Fibroblast of lung (primary cell): ENCODE measurements at places on chromosomes 7 and 10.
A peak's percentile ranks its signal among the peaks of the same experiment; 100 is the strongest.

GRCh38 chr7:24764972-24765744 is 7.9 kb upstream of the GSDME start:
- DNase-seq = no peak
- no peak overlapping the region for H3K27ac ChIP-seq
- H3K36me3 ChIP-seq = no peaks in the 10 kb centered on the region
- H3K27me3 ChIP-seq = no peaks in the 10 kb centered on the region

DNA sequence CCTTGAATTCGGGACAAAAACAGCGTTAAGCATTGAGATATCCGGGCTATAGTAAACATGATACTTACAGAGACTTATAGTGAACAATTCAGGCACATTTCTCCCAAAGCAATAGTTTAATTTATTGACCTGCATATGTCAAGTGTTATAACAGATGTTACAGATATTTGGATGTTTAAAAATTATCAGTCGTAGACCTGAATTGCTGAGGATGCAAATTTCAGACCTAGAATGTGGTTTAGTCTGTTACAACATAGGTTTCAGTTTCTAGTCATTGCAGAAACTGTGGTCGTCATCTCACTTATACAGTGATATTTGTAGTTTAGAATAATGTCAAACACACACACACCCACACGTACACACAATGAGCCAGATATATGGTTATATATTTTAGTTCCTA is 85.2 kb downstream of the VTI1A start:
- H3K4me1 ChIP-seq = no peaks in the 10 kb centered on the region
- no peak for DNase-seq
- H3K4me3 ChIP-seq = peak overlapping the region; percentile 76
- H3K27me3 ChIP-seq = no peaks in the 10 kb centered on the region
- H3K27ac ChIP-seq = no peak overlapping the region

DNA sequence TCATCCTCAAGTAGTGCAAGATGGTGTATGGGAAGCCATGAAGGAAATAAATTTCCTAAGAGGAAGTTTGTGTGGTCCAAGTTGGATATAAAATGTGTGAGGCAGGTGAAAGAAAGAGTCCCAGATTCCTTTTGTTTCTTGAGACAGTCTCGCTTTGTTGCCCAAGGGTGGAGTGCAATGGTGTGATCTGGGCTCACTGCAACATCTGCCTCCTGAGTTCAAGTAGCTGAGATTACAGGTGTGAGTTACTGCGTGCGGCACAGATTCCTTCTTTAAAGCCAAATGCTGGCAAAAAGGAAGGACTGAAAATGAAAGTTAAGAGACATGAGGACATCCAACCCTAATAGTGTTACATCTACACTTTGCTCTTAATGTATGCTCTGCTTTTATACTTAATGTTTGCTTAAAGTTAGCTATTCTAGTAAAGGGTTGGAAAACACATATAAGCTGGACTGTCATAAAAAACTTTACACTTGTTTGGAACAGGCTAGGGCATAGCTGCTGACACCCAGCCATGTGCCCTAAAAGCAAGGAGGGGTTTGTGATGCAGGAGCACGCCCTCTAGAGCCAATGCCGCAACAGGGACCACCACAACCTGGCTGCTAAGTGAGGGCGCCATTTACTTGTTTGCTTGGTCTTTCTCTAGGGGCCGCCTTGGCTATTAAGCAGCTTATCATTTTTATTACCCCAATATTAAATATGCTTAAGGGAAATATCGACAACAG is 34.5 kb downstream of the CLEC2L start:
- no peaks in the 10 kb centered on the region for H3K36me3 ChIP-seq
- no peaks in the 10 kb centered on the region for H3K27me3 ChIP-seq
- H3K4me3 ChIP-seq = no peak overlapping the region
- no peaks in the 10 kb centered on the region for H3K4me1 ChIP-seq

DNA sequence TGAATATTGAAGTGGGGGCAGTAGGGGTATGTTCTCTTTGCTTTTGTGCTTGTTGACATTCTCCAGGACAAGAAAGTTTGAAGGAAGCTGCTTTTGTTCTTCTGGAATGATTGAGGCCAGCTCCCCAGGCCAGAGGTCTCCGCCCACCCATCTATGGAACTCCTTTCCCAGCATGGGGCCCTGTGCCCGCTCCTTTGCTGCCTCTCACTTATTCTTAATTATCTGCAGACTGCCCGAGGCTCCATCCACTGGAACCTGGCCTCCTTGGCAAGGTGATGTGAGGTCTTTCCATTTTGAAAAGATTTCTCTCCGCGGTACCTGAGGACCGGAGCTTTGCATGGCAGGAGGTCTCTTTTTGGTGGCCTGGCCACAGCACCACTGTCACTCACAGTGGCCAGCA is 39.3 kb upstream of the MKI67 start:
- no peaks in the 10 kb centered on the region for H3K27me3 ChIP-seq
- no peak for DNase-seq
- H3K36me3 ChIP-seq = no peaks in the 10 kb centered on the region
- H3K4me1 ChIP-seq = no peaks in the 10 kb centered on the region

DNA sequence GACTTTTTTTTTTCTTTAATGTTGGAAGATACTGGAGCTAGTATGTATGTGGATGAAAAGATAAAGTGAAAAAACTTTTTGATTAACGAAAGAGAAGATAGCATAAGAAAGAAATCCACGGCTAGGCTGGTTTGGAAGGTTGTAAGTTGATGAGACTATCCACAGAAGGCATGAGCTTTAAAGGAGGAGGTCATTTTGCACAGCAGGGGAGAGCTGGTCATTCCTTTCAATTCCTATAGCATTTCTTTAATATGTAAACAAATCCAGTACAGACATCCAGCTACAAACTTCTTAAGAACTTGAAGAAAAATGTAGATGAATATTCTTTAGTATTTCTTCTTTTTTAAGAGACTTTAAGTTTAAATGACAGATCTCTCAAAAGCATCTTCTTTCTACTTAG is 281.3 kb downstream of the CACNA2D1 start:
- no peaks in the 10 kb centered on the region for H3K27me3 ChIP-seq
- no peak for DNase-seq
- H3K36me3 ChIP-seq = no peaks in the 10 kb centered on the region
- no peak overlapping the region for H3K4me3 ChIP-seq
- H3K27ac ChIP-seq = no peak overlapping the region
- H3K4me1 ChIP-seq = peaks cover 3% of the 10 kb centered on the region

- H3K4me3 ChIP-seq = no peak overlapping the region
- no peak for DNase-seq
- H3K36me3 ChIP-seq = no peaks in the 10 kb centered on the region
- no peak overlapping the region for H3K27ac ChIP-seq
- no peaks in the 10 kb centered on the region for H3K4me1 ChIP-seq
- no peaks in the 10 kb centered on the region for H3K27me3 ChIP-seq
Observed at GRCh38 chr10:122894261-122894944, 15.0 kb upstream of the FAM24B start.

DNA sequence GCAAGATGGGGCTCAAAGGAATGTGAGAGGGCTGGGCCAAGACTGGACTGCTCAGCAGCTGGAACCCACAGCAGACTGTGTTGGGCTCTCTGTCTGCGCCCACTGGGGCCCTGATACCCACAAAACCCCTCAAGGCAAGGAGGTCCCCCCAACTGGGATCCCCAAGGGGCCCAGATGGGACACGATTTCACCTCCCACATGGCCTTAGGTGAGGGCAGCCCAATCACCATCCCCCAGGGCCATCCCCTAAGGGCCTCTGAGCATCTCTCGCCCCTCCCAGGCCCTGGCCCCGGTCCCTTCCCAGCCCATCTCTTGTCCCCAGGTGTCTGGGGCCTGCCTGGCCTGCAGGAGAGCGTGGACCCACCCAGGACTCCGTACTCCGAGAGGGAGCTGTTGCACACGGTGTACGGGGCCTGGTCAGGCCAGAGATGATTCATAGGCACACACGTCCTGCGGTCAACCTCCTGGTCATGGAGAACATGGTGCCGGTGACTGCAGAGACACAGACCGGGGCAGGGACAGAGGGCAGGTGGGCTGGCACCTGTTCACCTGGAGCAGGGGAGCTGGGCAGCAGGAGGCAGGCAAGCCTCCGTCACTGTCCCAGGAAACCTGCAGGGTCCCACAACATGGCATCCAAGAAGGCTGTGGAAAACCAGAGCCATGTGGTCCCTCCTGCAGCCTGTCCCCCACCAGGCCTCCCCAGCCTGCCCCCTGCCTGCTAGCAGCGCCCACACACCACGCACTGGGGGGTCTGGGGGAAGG is 21.6 kb downstream of the OGDHL start:
- no peaks in the 10 kb centered on the region for H3K4me1 ChIP-seq

DNA sequence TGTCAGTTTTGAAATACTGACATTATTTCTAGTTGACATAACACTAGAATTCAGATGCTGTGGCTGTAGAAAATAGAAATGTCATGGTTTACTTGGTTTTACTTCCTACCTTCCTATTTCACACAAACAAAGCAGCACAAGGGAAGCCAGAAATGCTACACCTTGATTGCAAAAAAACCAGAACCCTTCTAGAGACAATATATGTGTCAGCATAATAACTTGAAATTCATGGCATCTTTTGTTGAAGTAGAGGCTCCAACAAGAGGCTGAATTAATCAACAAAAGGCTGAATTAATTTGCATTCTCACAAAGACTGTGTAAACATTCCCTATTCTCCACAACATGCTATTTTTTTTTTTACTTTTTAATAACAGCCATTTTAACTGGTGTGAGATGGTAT is 25.2 kb downstream of the ZNF117 start:
- H3K4me3 ChIP-seq = no peak overlapping the region
- no peaks in the 10 kb centered on the region for H3K27me3 ChIP-seq
- no peaks in the 10 kb centered on the region for H3K4me1 ChIP-seq
- no peaks in the 10 kb centered on the region for H3K36me3 ChIP-seq

DNA sequence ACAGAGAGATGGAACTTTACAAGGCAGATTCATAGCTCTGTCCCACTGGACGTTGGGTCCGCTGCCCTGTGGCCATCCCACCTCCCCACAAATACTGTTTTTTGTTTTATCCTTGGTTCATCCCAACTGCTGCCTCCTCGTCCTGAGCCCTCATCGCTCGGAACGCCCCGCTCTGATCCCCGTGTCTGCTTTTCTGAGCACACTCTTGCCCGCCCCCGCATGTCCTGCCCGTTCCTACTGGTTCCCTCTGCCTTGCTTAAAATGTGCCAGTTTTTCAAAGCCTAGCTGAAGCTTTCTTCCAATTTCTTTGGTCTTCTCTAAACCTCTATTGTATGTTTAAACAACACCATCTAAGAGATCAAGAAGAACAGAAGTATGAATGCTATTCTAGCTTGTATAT is 19.4 kb downstream of the RNF32 start:
- no peak for DNase-seq
- no peak overlapping the region for H3K27ac ChIP-seq
- no peak overlapping the region for H3K4me3 ChIP-seq
- no peaks in the 10 kb centered on the region for H3K27me3 ChIP-seq

DNA sequence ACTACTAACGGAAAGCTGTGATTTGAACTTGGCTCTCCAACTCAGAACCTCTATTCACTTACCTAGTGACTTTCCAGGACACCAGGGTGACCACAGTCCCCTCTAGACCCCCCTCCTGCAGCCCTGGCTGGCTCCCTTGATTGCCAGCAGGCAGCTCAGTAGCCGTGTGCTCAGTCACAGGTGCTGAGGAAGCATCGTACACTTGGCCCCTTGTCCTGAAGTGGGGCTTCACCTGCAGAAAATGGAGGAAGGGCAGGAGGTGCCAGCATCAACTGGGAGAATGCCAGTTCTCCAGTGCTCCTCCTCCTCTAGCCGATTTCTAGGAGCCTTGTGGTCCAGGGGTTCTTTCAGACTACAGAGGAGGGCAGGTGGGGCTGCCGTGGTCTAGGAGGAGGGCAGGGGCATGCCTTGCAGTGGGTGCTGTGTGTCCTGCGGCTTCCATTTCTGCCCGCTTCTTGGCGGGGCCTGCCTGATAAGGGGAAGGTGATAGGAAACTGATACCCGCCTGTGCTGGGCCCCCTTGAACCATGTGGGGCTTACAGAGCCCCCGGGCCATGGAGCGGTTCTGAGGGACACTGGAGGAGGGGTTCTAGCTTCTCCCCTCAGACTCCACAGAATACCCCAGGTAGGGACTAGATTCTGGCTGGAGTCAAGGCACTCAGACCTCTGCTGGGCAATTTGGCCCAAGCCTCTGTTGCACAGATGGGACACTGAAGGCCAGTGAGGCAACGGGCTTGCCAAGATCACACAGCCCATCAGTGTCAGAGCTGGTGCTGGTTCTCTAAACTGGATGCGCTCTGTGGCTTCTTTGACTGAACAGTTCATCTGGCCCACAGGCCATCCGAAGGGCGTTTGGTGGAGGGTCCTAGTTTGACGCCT is 14.0 kb downstream of the FAM241B start:
- H3K27me3 ChIP-seq = peaks cover 6% of the 10 kb centered on the region
- H3K27ac ChIP-seq = no peak overlapping the region
- no peaks in the 10 kb centered on the region for H3K36me3 ChIP-seq
- H3K4me1 ChIP-seq = no peaks in the 10 kb centered on the region
- DNase-seq = no peak

DNA sequence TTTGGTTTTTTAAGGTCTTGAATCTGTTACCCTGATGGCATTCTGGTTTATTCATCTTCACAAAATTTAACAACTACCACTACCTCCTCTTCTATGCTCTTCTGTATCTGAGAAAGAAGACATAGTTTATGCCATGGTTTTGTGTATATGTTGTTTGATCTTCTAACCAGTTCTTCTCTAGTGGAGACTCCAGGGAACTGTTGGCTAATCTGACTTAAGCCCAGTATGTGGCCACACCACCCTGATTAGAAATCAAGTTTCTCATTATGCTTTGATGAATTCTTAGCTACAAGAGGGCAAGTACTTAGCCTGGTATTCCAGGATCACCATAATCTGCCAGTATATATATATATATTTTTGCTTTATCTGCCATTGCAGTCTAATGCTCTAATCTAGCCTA is 99.5 kb upstream of the MXI1 start:
- DNase-seq = no peak
- no peaks in the 10 kb centered on the region for H3K4me1 ChIP-seq
- no peaks in the 10 kb centered on the region for H3K36me3 ChIP-seq
- no peaks in the 10 kb centered on the region for H3K27me3 ChIP-seq

DNA sequence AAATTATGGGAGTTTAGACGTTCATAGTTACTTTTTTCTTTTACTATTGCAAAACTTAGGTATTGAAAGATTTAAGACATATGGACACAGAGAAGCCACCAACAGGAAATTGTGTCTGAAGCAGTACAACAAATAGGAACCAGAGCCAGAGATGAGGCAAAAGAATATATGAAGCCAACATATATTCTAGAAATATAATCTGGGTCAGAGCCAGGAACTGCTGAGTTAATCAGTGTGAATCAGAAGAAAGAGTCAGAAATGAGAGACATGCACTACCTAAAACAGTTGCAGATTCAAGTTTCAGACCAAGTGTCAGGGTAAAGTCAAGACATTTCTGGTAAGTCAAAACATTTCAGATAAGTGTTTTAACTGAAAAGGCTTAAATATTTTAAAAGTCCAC is 67.7 kb downstream of the DGKB start:
- no peak overlapping the region for H3K27ac ChIP-seq
- no peaks in the 10 kb centered on the region for H3K4me1 ChIP-seq
- DNase-seq = peak; percentile 55
- H3K36me3 ChIP-seq = no peaks in the 10 kb centered on the region
- no peak overlapping the region for H3K4me3 ChIP-seq
